ENCODE measurements at places on chromosomes 3 and 15.

DNA sequence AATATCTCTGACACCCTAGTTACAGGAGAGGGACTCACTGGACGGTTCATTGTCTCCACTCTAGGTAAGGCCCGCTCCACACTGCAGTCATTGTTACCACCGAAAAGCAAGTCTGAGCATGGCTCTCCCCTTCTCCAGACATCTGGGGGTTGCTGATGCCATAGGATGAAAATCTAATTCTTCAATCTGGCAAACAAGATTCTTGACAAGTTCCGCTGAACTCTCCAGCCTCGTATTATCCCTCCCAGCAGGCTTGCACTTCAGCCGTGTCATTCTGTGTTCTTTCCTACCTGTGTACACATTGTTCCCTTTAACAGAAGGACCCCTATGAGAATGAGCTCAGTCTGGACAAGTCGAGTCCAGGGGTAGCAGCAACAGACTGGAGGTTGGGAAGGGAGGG is 152.3 kb upstream of the NR2E3 start:
- no peak for DNase-seq

DNA sequence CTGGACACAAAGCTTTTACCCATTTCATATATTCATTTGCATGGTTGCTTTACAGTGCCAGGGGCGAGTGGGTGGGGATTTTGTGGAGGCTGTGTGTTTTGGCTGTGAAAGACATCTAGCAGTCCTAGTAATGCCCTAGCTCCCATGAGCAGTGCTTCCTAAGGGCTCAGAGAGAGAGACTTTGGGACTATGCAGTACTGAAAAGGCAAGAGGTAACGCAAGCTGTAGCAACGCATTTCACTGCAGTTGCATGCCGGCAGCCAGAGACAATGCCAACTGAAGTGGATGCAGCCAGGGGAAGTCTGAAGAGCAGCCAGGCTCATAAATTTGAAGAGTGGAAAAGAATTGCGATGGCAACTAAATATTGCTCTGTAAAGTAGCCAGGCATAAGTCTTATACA is 27.4 kb upstream of the ATP10A start:
- no peak for DNase-seq

- no peak for DNase-seq
These were observed 58.0 kb upstream of the SSR3 start for GRCh38 chr3:156612903-156613302.

GRCh38 chr3:49792371-49793150 is 6.2 kb upstream of the IP6K1 start:
- DNase-seq: no peak

DNA sequence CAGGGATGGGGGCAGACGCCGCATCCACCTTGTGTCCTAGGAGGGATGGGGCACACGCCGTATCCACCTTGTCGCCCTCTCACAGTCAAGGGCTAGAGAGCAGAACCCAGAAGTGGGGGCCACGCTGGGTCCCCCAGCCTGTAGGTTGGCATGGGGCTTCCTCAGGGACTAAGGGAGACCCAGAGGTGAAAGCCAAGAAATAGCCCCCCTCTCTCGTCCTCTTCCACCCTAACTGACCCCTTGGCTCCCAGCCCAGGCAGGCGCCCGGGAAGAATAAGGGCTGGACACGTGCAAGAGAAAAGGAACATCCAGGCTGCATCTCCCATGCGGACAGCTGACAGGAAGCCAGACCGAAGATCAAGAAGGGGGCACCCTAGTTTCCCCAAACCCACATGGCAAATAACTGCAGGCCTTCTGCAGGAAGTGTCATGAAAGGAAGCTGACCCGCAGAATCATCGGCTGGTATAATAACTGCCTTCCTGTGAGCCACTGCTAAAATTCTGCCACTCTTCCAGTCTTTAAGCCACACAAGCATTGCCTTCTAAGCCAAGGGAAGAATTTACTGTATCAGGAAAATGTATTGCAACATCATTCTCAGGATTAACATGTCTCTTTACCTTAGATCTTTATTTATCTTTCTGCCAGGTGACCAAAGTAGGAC is 38.5 kb upstream of the TFRC start:
- DNase-seq: no peak

DNA sequence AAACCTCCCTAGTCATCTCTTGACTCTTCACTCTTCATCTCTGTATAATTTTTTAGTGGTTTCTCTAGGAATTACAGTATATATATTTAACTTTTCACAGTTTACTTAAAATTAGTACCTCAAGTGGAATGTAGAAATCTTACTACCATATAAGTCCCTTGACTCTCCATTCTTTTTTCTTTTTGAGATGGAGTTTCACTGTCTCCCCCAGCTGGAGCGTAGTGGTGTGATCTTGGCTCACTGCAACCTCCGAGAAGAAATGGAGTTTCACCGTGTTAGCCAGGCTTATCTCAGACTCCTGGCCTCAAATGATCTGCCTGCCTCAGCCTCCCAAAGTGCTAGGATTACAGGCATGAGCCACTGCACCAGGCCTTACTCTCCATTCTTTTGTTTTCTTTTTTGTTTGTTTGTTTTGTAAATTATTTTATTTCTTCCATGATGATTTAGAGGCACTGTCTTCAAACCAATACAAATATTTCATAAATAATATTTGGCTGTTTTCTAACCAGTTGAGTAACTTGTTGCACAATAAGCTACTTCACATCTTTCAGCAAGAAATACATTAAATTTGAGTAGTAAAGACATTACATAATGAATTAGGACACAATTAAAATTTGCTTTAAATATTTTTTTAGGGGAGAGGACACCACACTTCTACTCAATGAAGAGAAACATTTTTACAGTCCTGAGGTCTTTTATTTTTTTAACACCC is 144.8 kb downstream of the RBPMS2 start:
- DNase-seq: no peak

DNA sequence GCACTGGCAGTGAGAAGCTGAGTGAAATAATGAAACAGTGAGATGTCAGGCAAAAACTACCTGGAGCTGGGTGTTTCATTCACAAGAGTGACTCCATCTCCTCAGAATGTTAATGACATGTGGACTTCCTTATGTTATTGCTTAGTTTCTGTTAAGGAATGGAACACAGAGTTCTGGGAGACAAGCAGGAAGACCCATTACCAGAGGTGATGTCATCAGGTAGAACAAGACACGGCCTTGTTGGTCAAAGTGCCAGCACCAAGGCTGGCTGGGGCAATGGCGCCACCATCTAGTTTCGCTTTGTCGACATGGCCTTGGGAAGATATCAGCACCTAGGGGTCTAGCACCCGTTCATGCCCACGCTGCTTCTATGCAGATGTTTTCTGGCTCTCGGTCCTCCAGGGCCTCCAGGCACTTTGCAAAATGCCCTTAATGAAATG is 252.2 kb downstream of the FAM43A start:
- DNase-seq: no peak

- no peak for DNase-seq
These were observed 15.1 kb downstream of the GOLIM4 start for GRCh38 chr3:168080499-168081170.

- DNase-seq: no peak
These were observed 131.0 kb downstream of the RPLP1 start for GRCh38 chr15:69583626-69584025.

- DNase-seq: no peak
These were observed 28.0 kb downstream of the PPARG start for GRCh38 chr3:12316729-12317351.

GRCh38 chr3:25455441-25456132 is 27.5 kb downstream of the RARB start:
- DNase-seq: no peak
